ENCODE measurements at places on chromosomes 5 and 9. TPM values are rescaled to one million over a fixed set of nuclear protein-coding genes. Genes with fewer than 3 reads are reported as not detected.

GRCh38 chr5:4540375-4541173, 599.6 kb upstream of the ADAMTS16 start:
- no peaks in the 10 kb centered on the region for H3K4me1 ChIP-seq
- H3K4me3 ChIP-seq, result no peak overlapping the region
- DNase-seq, result no peak
- H3K27me3 ChIP-seq, result no peaks in the 10 kb centered on the region
- H3K27ac ChIP-seq, result no peak overlapping the region

GRCh38 chr5:95725937-95726810, 5.0 kb upstream of the RHOBTB3 start:
- DNase-seq, result no peak
- H3K4me3 ChIP-seq, result no peak overlapping the region
- no peaks in the 10 kb centered on the region for H3K27me3 ChIP-seq
- H3K27ac ChIP-seq, result no peak overlapping the region
- no peaks in the 10 kb centered on the region for H3K36me3 ChIP-seq

- H3K4me3 ChIP-seq, result no peak overlapping the region
- H3K4me1 ChIP-seq, result peaks cover 1% of the 10 kb centered on the region
- H3K27me3 ChIP-seq, result no peaks in the 10 kb centered on the region
- no peaks in the 10 kb centered on the region for H3K36me3 ChIP-seq
Measured at GRCh38 chr5:95951916-95952315, 9.7 kb downstream of the ELL2 start.

GRCh38 chr5:12691330-12691729, 787.1 kb upstream of the CTNND2 start:
- H3K4me1 ChIP-seq, result no peaks in the 10 kb centered on the region
- H3K4me3 ChIP-seq, result no peak overlapping the region

DNA sequence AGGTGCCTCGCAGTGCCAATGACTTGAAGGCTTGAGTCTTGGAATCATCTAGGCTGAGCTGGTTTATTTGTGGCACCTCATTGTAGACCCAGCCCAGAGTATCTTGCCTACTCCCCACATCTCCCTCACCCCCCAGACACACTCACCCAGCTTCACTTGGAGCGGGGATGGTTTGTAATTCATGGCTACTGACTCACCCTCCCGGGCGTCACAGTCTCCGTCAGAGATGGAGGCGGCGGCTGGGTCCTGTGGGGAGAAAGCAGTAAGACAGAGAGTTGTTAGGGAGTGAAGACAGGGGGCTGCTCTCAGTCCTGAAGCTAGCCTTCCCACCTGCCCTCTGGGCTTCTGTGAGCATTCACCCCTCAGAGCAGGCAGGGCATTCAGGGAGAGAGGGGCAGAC, 29.0 kb upstream of the MYORG start:
- DNase-seq, result no peak
- no peaks in the 10 kb centered on the region for H3K4me1 ChIP-seq
- H3K4me3 ChIP-seq, result no peak overlapping the region
- H3K36me3 ChIP-seq, result no peaks in the 10 kb centered on the region
- no peaks in the 10 kb centered on the region for H3K27me3 ChIP-seq

- no peaks in the 10 kb centered on the region for H3K27me3 ChIP-seq
- H3K36me3 ChIP-seq, result no peaks in the 10 kb centered on the region
- peaks cover 6% of the 10 kb centered on the region for H3K4me1 ChIP-seq
- no peak overlapping the region for H3K27ac ChIP-seq
- DNase-seq, result peak; percentile 23
Measured at GRCh38 chr5:6753851-6754250, 40.6 kb downstream of the TENT4A start.

- H3K27me3 ChIP-seq, result no peaks in the 10 kb centered on the region
- no peak for DNase-seq
- peaks cover 9% of the 10 kb centered on the region for H3K4me1 ChIP-seq
- no peak overlapping the region for H3K4me3 ChIP-seq
- H3K36me3 ChIP-seq, result no peaks in the 10 kb centered on the region
Measured at GRCh38 chr9:131258186-131258585, 18.1 kb downstream of the FAM78A start.

DNA sequence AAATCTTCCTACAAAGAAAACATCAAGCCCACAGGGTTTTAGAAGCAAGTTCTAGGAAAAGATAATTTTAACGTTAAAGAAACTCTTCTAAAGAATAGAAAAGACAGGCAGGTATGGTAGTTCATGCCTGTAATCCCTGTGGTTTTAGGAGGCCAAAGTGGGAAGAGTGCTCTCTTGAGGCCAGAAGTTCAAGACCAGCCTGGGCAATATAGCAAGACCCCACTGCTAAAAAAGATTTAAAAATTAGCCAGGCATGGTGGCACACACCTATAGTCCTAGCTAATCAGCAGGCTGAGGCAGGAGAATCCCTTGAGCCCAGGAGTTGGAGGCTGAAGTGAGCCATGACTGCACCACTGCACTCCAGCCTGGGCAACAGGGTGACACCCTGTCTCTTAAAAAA, 193.3 kb downstream of the MLLT3 start:
- H3K27ac ChIP-seq, result no peak overlapping the region
- H3K4me1 ChIP-seq, result no peaks in the 10 kb centered on the region
- peaks cover 5% of the 10 kb centered on the region for H3K27me3 ChIP-seq
- no peak for DNase-seq
- no peaks in the 10 kb centered on the region for H3K36me3 ChIP-seq

DNA sequence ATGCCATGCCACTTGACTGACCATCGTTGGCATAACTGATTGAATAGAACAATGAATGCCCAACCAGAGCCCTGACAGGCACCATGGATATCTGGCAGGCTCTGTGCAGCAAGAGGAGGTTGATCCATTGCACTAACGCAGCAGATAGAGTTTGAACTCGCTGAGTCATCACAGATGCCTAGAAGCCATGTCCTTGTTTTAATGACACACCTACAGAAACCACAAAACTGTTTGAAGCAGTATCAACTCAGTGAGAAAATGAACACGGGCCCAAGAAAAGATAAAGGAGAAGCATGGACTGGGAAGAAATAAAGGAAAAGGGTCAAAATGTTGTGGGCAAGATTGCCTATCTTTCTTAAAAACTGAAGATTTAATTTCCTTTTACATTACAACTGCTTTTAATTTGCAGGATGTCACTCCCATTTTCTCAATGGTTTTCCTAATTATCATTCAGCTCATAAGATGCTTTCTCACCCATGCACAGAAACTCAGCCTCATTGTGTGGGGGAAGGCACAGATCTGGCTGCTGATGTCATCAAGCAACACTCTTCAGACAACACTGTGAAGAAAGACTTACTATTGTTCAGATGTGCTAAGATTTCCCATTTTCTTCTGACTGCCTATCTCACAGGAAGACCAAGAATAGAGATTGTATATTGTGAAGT, 129.0 kb downstream of the PIK3R1 start:
- no peaks in the 10 kb centered on the region for H3K36me3 ChIP-seq
- H3K27ac ChIP-seq, result no peak overlapping the region
- H3K4me3 ChIP-seq, result no peak overlapping the region
- DNase-seq, result no peak
- no peaks in the 10 kb centered on the region for H3K4me1 ChIP-seq

DNA sequence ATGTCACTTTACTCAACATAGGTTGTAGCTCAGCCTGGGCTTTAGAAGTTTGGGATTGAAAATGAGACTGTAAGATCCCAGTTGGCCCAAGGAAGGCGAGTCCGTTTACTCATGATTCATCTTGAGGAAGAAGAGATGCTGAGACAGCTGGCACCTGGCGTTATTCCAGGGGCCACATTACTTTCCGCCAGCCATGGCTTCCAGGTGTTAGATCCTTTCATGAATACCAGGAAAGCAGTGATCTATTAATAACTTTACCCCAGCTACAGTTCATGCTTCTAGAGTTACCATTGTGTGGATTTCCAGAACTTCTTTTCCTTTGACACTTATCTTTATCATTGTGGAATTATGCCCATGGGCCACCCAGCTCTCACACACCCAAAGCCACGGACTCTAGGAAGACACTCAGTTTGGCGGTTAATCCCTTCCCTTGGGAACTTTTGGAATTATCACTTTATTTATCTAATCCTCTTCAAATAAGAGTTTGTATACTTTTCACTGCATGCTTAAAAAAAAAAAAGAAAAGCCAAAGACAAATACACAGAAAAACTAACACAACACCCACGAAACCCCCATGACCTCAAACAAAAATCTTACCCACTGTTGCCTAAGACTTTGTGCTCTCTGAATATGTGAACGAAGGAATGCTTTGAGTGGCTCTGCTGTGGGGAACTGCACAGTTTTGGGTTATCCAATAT, 26.9 kb downstream of the RAI14 start:
- peaks cover 8% of the 10 kb centered on the region for H3K4me1 ChIP-seq
- H3K4me3 ChIP-seq, result no peak overlapping the region

DNA sequence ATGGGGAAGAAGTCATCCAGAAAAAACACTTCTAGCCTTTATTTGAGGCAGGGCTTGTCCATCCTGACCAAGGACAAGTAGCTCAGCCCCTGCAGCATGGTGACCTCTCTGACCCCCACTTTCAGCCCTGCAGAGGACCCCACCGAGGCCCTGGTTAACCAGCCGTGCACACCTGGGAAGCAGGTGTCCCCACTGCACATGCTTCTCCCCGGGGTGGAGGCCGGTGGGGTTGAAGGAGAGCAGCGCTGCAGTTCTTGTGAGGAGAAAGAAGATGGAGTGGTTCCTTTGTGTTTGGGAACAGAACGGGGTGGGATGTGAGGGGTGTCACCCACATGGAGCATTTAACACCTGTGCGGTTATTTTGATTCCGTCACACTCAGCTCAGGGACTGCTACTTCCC, 21.1 kb upstream of the ZBTB34 start:
- no peak overlapping the region for H3K4me3 ChIP-seq
- H3K27ac ChIP-seq, result no peak overlapping the region
- H3K27me3 ChIP-seq, result no peaks in the 10 kb centered on the region
- no peaks in the 10 kb centered on the region for H3K4me1 ChIP-seq
- no peaks in the 10 kb centered on the region for H3K36me3 ChIP-seq
- no peak for DNase-seq

DNA sequence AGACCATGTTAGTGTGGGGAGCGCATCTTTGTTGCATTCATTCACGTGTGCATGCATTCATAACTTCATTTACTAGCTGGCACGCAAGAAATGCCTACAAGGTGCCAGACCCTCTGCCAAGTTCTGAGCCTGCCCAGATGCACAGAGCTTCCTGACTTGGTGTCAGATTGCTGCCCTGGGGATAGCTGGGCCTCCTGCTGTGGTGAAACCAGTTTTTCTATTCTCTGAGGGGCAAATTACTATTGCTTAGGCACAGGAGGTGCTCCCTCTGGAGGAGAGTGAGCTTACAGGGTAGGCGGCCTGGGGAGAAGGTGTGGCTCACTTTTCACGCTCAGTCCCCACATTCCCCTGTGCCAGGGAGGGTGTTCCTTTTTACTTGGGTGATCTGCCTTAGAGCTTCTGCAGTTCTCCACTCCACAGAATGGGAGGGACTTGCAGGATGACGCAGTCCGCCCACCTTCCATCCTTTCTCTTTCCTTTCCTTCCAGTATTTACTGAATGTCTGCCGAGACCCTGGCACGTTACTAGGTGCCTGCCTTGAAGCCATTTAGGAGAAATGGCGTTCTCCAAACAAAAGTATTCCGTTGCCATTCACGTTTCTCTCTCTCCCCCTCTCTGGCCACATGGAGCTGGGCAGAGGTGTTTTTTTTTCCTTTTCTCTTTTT, 27.9 kb upstream of the CTNNA1 start:
- no peak for DNase-seq
- H3K4me1 ChIP-seq, result no peaks in the 10 kb centered on the region
- no peaks in the 10 kb centered on the region for H3K27me3 ChIP-seq
- no peaks in the 10 kb centered on the region for H3K36me3 ChIP-seq
- peak overlapping the region; percentile 17 for H3K27ac ChIP-seq

- no peak overlapping the region for H3K27ac ChIP-seq
- H3K27me3 ChIP-seq, result no peaks in the 10 kb centered on the region
- H3K4me3 ChIP-seq, result no peak overlapping the region
- no peak for DNase-seq
Measured at GRCh38 chr5:56142614-56143372, 90.3 kb downstream of the ANKRD55 start.

- H3K27me3 ChIP-seq, result no peaks in the 10 kb centered on the region
- H3K27ac ChIP-seq, result peak overlapping the region; percentile 9
- H3K4me3 ChIP-seq, result no peak overlapping the region
- DNase-seq, result no peak
- H3K36me3 ChIP-seq, result no peaks in the 10 kb centered on the region
Measured at GRCh38 chr9:2228132-2228531, 213.0 kb downstream of the SMARCA2 start.

GRCh38 chr5:149760854-149761187, 30.7 kb downstream of the PPARGC1B start:
- DNase-seq, result no peak
- no peak overlapping the region for H3K27ac ChIP-seq
- no peaks in the 10 kb centered on the region for H3K4me1 ChIP-seq

INSL4 gene
- total RNA-seq, result not detected

GM2A gene
- 38.5 TPM for total RNA-seq

NDUFS4 gene
- 87.5 TPM for total RNA-seq

IFNA13 gene
- not detected for total RNA-seq

NR2F1-AS1 gene
- total RNA-seq, result 24.9 TPM

UGCG gene
- total RNA-seq, result 18.6 TPM

ZNF608 gene
- total RNA-seq, result 17.9 TPM

LHFPL2 gene
- 45.1 TPM for total RNA-seq

All from ovary (tissue), 10 donors.